ENCODE measurements at places on chromosomes 16 and 17.

- DNase-seq: no peak
Observed at GRCh38 chr16:24349320-24349719, 93.2 kb downstream of the CACNG3 start.

- DNase-seq: no peak
Observed at GRCh38 chr17:31738488-31738887, 120.6 kb downstream of the COPRS start.

DNA sequence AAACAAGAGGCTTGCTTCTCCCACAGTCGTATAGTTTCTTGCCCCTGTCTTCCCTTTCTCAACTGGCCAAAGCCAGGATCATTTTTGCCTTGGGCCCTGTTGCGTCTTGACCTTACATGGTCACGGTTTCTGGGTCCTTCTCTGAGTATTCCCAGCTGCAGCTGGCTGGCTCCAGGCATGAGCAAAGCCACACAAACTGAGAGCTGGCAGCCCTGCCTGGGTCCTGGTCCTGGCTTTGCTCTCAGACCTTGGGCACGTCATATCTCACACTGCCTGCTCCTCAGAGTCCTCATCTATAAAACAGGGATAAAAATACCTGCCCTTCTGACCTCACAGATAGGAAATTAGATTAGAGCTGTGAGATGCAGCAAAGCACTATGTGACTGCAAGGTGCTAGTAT, 277.6 kb downstream of the CBLN1 start:
- DNase-seq: no peak

- no peak for DNase-seq
Observed at GRCh38 chr17:18967916-18968315, 16.0 kb downstream of the SLC5A10 start.

DNA sequence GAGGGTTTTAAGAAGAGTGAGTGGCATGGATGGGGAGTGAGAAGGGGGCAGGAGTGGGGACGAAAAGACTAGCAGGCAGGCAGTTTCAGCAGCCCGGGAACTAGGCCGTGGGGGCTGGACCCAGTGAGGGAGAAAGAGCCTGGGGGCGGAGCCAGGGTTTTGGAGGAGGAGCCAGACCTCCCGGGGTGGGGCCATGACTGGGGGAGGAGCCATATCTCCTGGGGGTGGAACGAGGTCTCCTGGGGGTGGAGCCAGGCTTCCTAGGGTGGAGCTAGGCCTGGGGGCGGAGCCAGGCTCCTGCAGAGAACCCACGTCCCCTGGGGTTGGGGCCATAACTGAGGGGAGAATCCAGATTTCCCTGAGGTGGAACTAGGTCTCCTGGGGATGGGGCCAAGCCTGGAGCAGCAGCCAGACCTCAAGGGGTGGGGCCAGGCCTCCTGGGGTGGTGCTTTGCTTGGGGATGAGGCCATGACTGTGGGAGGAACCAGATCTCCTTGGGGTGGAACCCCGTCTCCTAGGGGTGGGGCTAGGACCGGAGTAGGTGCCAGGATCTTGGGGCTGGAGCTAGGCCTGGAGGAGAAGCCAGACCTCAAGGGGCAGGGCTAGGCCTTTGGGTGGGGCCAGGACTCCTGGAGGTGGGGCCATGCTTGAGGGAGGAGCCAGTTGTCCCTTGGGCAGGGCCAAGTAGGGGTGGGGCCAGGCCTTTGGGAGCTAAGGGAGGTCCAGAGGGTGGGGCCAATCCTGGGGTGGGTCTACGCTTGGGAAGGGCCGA, 41.7 kb upstream of the JPH3 start:
- peak; percentile 26 for DNase-seq

GRCh38 chr16:84884596-84885341, 65.0 kb downstream of the CRISPLD2 start:
- DNase-seq: peak; percentile 28

GRCh38 chr16:62913333-62913732, 877.1 kb upstream of the CDH8 start:
- no peak for DNase-seq

GRCh38 chr17:37614823-37615222, 5.6 kb upstream of the SYNRG start:
- DNase-seq: no peak

DNA sequence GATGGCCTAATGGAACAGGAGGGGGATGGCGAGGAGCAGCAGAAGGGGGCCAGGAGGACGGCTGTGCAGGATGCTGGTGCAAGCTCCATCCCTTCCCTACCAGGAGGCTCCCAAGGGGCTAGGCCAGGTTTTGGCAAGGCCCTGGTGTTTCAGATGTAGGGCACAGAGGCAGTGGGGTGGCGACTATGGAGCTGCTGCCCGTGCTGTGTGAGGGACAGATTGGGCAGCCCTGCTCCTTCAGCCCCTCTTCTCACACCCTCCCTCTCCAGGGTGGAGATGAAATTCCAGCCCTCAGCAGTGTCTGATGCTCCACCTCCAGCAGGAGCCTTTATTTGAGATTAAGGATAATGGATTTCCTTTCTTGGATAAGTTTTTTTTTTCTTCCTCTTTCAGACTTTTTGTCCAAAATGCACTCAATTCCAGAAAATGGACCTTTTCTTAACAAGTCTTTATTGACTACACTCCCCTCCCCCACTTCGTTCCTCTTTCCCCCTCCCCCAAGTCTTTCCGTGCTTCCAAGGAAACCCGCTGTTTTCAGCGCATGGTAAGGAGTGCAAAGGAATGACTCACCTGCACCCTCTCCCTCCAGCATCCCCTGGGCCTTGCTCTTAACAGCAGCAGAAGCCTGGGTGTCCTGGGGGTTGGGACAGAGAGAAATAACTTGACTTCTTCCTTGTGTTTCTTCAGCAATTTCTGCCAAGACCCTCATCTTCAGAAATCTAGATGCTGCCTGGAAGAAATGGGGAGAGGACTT, 95.2 kb downstream of the CCDC182 start:
- peak; percentile 74 for DNase-seq

- no peak for DNase-seq
Observed at GRCh38 chr16:2478279-2478678, 3.4 kb downstream of the TBC1D24 start.

DNA sequence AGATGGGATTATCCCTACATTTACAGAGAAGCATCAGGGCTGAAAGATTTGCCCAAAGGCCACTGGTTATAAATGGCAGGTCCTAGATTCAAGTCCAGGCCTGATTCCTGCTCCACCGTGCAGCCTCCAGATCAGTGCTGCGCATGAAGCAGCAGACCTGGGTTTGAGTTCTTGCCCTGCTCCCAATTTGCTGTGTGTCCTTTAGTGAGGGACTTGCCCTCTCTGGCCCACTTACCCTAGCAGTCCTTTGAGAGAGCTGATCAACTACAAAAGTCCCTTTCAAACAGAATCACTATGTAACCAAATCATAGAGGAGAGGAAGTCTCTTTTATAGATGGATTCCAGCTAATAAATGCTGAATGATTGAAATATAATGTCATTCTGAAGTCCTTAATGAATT, 200.4 kb downstream of the RAB11FIP4 start:
- no peak for DNase-seq

DNA sequence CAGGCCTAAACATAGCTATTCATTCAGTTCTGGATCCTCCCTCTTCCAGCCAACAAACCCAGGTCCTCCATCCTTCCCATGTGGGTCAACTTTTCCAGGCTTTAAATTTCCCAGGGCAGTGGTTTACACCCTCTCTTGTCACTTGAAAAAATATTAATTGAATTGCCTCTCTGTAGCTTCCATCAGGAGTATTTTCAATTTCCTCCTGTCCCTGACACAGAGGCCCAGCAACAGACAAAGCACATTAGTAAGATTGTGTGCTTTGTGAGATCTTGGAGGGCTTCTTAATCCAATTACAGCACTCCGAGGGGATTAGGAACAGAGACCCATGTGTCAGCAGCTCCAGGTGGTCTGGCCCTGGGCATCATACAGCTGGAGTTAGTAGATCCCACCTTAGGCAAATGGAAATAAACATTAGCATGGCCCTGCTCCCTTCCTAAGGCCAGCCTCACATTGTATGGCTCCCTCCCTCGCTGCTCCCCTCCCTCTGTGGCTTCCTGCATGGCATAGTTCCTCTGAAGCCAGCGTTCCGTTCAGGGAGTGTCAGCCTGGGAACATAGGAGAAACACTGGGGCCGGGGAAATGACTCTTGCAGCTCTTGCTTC, 132.7 kb upstream of the HSBP1 start:
- DNase-seq: peak; percentile 8

DNA sequence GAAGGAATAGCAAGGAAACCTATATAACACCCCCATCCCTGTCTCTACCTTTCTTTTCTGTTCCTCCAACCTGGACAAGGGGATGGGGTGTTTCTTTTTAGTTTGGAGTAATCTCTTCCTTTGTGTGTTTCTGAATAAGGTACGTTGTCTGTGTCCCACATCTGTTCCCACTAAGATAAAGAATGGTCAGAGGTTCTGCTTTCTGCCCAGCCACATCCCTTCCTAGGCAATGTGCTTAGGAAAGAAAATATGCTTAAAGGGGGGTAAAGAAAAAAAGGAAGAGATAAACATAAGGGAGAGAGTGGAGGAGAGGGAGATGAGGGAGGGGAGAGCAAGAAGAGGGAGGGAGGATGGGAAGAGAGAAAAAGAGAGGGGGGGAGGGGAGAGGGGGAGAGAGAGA, 35.1 kb downstream of the SLC6A2 start:
- no peak for DNase-seq

DNA sequence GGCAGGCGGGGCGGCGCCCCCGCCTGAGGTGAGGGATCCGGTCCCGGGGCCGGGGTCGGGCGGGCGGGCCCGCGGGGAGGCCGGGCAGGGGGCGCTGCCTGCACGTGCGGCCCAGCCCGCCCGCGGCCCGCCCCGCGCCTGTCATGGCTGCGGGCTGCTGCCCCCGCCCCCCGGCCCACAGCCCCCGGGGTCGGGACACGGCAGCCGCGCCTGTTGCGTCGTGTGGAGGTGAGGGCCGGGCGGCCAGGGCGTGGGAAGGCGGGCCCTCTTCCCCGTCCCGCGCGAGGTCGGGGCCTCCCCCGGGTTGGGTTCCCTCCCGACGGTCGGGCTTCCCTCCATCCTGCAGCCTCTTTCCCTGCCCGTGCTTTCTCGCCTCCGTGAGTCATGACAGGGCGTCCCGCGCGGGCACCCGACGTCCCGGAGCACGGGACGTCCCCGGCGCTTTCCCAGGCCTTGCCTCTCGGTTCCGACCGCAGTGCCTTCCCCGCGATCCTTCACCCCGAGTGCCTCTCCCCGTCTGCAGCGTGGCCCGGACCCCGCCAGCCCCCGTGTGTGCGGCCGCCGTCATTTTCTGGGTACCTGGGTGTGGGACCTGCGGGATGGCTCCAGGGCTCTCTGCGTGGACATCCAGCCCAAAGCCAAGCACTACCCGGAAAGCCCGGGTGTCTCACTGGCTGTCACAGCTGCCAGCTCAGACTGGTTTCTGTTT, 76.7 kb downstream of the CHD9 start:
- peak; percentile 40 for DNase-seq

DNA sequence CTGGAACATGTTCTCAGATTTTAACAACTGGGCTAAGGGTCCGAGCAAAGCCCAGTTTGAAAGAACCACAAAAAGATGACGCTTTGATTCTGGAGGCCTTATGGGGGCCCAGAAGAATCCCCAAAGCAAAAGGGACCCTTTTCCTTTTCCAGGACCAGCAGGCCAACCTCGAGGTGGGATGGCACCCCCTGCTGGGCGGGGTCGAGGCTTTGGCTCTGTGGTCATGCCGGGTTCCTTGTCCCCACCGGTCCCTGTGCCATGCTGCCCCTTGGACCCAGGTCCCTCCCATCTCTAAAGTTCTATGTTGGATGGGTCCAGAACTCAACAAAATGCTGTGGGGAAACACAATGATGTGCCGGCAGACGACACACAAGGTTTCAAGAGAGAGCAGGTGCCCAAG, 30.9 kb downstream of the TMEM204 start:
- DNase-seq: no peak

- no peak for DNase-seq
Observed at GRCh38 chr17:75891022-75891604, 5.6 kb downstream of the TRIM65 start.

All from choroid plexus epithelial cell (primary cell).